Thymus (tissue), 14 donors: ENCODE measurements at places on chromosomes 6 and 20. TPM values are rescaled to one million over a fixed set of nuclear protein-coding genes. Genes with fewer than 3 reads are reported as not detected.

Gene BANF2
- polyA plus RNA-seq = 0.25 TPM

Gene VSX1
- 0.21 TPM for polyA plus RNA-seq

GRCh38 chr6:156821707-156822106 is 44.5 kb downstream of the ARID1B start:
- H3K36me3 ChIP-seq = peaks cover 3% of the 10 kb centered on the region
- no peak for DNase-seq
- no peaks in the 10 kb centered on the region for H3K4me1 ChIP-seq
- H3K4me3 ChIP-seq = no peak overlapping the region
- H3K27ac ChIP-seq = no peak overlapping the region

Gene MUC21
- 0.27 TPM for polyA plus RNA-seq

GRCh38 chr6:17331238-17331637 is 50.1 kb downstream of the RBM24 start:
- H3K27ac ChIP-seq = no peak overlapping the region
- no peaks in the 10 kb centered on the region for H3K36me3 ChIP-seq
- H3K27me3 ChIP-seq = no peaks in the 10 kb centered on the region
- no peak for DNase-seq
- H3K4me1 ChIP-seq = no peaks in the 10 kb centered on the region

DNA sequence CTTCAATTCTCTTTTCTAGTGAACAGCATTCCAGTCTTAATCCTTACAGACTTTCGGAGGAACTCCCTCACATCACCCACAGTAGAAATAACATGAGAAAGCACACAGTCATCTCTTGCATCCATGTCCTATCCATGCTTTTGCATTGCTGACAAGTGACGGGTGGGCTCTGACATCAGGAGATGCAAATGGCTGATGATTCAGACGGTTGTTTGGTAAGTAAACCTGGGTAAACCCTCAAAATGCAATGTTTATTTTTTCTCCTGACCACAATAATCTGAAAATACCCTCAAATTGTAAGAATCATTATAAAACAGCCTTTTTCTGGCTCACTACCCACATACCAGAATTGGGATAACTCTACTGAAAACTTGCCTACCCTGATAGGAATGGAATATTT is 792.0 kb downstream of the MAFB start:
- no peak overlapping the region for H3K27ac ChIP-seq
- H3K4me3 ChIP-seq = no peak overlapping the region
- no peaks in the 10 kb centered on the region for H3K4me1 ChIP-seq
- no peak for DNase-seq
- no peaks in the 10 kb centered on the region for H3K36me3 ChIP-seq
- H3K27me3 ChIP-seq = no peaks in the 10 kb centered on the region

GRCh38 chr6:105810105-105810921 is 275.8 kb upstream of the PRDM1 start:
- H3K4me3 ChIP-seq = no peak overlapping the region
- no peaks in the 10 kb centered on the region for H3K27me3 ChIP-seq
- no peaks in the 10 kb centered on the region for H3K36me3 ChIP-seq

Gene TSBP1
- not detected for polyA plus RNA-seq

DNA sequence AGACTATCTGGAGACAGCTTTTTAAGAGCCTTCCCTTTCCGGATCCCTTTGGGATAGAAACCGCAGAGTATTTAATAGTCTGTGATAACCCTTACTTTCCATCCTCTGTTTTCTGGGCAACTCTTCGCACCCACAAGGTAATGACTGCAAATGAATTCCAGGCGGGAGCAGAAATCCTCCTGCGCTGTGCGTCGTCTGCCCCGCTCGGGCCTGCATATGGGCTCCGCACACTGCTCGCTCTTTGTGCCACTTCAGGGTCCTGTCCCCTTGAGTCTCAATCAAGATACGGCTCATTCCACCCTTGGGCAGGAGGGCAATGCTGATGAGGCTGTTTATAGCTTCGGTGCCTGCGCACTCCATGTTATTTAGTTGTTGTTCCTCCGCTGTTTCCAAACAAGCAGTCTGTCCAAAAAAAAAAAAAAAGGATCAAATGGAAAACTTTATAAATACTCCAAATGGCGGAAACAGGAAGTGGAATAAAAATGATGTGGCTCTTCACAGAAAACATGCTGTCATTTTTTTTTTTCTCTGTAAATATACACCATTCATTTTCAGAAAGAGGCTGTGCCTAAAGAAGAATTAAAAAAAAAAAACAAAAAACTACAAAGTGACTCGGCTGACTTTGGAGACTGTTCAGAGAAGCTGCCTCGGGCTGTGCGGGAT is 169.6 kb upstream of the GMDS start:
- H3K4me1 ChIP-seq = no peaks in the 10 kb centered on the region
- H3K4me3 ChIP-seq = no peak overlapping the region
- H3K36me3 ChIP-seq = no peaks in the 10 kb centered on the region
- no peak overlapping the region for H3K27ac ChIP-seq

Gene BICRAL
- polyA plus RNA-seq = 6.7 TPM

GRCh38 chr6:37860226-37860839 is 40.8 kb downstream of the ZFAND3 start:
- no peak overlapping the region for H3K4me3 ChIP-seq
- H3K36me3 ChIP-seq = no peaks in the 10 kb centered on the region
- no peaks in the 10 kb centered on the region for H3K27me3 ChIP-seq
- peaks cover 5% of the 10 kb centered on the region for H3K4me1 ChIP-seq
- no peak overlapping the region for H3K27ac ChIP-seq
- peak; percentile 55 for DNase-seq

Gene VWA7
- polyA plus RNA-seq = 0.66 TPM

DNA sequence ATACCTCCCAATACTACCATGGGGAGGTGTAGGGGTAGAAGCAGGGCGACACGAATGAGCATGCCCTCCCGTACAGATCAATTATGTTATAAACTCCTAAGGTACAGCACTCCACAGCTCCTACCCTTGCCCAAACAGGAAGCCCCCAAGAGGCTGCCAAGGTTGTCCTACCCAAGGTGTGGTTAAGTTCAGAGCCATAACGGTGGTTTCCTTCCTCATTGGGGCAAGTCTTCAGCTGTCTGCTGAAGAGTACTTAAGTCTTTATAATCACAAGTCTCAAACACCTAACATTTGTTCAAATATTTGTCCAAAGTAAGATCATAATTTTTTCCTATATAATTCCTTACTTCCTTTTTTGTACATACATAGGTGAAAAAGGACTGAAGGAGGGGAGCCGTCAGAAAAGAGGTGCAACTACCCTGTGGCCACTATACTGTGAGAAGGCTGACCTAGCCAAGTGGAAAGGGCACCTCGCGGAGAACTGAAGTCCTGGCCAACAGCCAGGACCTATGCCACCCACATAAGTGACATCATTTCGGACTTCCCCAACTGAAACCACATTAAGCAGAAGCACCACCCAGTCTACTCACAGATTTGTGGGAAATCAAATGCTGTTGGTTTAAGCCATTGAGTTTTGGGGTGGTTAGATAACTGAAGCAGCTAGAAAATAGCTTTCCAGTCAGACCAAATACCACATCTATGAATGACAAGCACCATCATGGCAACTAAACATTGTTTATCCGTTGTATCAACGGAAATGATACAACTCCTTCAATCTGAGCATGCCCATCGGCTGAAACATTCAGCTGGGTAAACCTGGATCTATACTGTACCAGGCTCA is 2.9 kb upstream of the RAB22A start:
- H3K4me3 ChIP-seq = peak overlapping the region; percentile 14
- no peaks in the 10 kb centered on the region for H3K36me3 ChIP-seq
- peak; percentile 9 for DNase-seq
- H3K4me1 ChIP-seq = peaks cover 14% of the 10 kb centered on the region
- H3K27ac ChIP-seq = peak overlapping the region; percentile 79
- H3K27me3 ChIP-seq = no peaks in the 10 kb centered on the region

- peak; percentile 37 for DNase-seq
- H3K27me3 ChIP-seq = peaks cover 1% of the 10 kb centered on the region
- no peak overlapping the region for H3K4me3 ChIP-seq
- H3K36me3 ChIP-seq = no peaks in the 10 kb centered on the region
- H3K27ac ChIP-seq = no peak overlapping the region
Observed at GRCh38 chr20:49541733-49542513, 26.0 kb downstream of the PTGIS start.

DNA sequence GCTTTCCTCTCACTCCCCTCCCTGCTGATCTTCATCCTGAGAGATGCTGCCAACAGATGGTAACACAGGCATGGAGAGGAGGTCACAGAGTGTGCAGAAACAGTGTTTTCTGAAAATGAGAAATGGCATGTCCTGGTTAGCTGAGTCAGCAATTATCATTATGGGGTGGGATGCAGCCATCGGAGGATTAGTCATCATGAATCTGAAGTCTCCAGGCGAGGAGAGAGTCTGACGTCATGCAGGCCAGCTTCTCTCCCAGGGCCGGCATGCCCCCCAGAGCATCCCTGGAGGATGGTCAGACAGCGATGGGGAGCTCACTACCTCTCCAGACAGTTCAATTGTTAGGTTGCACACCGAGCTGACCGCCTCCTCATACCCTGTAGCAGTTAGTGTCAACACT is 4.7 kb upstream of the GTSF1L start:
- H3K4me3 ChIP-seq = no peak overlapping the region
- H3K27ac ChIP-seq = no peak overlapping the region
- no peak for DNase-seq
- H3K36me3 ChIP-seq = no peaks in the 10 kb centered on the region
- H3K27me3 ChIP-seq = no peaks in the 10 kb centered on the region

GRCh38 chr6:9404351-9405146 is 969.2 kb upstream of the SLC35B3 start:
- no peak for DNase-seq
- H3K4me1 ChIP-seq = no peaks in the 10 kb centered on the region
- H3K27ac ChIP-seq = no peak overlapping the region
- H3K27me3 ChIP-seq = no peaks in the 10 kb centered on the region
- H3K4me3 ChIP-seq = no peak overlapping the region

DNA sequence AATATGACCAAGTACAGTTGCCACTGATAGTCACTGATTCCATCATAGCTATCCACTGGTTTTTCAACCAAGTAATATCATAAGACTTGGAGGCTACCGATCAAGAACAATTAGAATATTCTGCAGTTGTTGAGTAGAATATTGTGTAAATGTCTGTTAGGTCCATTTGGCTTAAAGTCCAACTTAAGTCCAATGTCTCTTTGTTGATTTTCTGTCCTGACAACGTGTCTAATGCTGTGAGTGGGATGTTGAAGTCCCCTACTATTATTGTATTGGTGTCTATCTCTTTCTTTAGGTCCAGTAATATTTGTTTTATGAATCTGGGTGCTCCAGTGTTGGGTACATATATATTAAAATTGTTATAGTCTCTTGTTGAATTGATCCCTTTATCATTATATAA is 13.9 kb downstream of the ARFGEF3 start:
- no peak overlapping the region for H3K4me3 ChIP-seq
- H3K36me3 ChIP-seq = no peaks in the 10 kb centered on the region
- no peak overlapping the region for H3K27ac ChIP-seq

- no peaks in the 10 kb centered on the region for H3K27me3 ChIP-seq
- H3K4me1 ChIP-seq = no peaks in the 10 kb centered on the region
- DNase-seq = no peak
- no peak overlapping the region for H3K27ac ChIP-seq
Observed at GRCh38 chr6:113449051-113449450, 408.1 kb upstream of the MARCKS start.

GRCh38 chr6:7175462-7175861 is 67.7 kb downstream of the RREB1 start:
- DNase-seq = no peak
- H3K36me3 ChIP-seq = peaks cover 29% of the 10 kb centered on the region
- H3K4me3 ChIP-seq = no peak overlapping the region
- no peaks in the 10 kb centered on the region for H3K27me3 ChIP-seq
- H3K27ac ChIP-seq = no peak overlapping the region
- H3K4me1 ChIP-seq = peaks cover 8% of the 10 kb centered on the region

GRCh38 chr20:35515949-35516645 is 13.4 kb downstream of the C20orf173 start:
- H3K36me3 ChIP-seq = peaks cover 29% of the 10 kb centered on the region
- H3K4me1 ChIP-seq = no peaks in the 10 kb centered on the region
- no peak for DNase-seq
- no peak overlapping the region for H3K4me3 ChIP-seq
- H3K27me3 ChIP-seq = no peaks in the 10 kb centered on the region

Gene CPXM1
- 14.1 TPM for polyA plus RNA-seq

- no peak for DNase-seq
- H3K27ac ChIP-seq = no peak overlapping the region
- H3K4me1 ChIP-seq = peaks cover 3% of the 10 kb centered on the region
- no peaks in the 10 kb centered on the region for H3K27me3 ChIP-seq
- H3K36me3 ChIP-seq = no peaks in the 10 kb centered on the region
- no peak overlapping the region for H3K4me3 ChIP-seq
Observed at GRCh38 chr6:33837971-33838665, 34.3 kb upstream of the MLN start.

DNA sequence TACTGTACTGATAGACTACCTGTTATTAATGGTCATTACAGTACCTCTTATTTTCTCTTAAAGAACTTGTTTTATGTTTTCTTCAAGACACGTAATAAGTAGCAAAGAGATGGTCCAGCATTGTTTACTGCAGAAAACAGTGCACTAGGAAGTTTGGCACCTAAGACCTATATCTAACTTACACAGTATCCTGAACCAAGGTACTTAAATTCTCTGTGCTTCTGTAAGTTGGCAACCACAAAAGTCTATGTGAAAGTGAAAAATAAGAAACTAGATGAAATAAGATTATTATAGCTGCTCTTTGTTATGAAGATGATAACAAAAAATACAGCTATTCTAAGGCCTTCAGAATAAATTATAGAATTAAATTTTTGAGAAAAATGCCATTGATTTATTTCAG is 411.7 kb upstream of the SOX4 start:
- no peaks in the 10 kb centered on the region for H3K27me3 ChIP-seq
- H3K27ac ChIP-seq = no peak overlapping the region
- no peaks in the 10 kb centered on the region for H3K36me3 ChIP-seq

DNA sequence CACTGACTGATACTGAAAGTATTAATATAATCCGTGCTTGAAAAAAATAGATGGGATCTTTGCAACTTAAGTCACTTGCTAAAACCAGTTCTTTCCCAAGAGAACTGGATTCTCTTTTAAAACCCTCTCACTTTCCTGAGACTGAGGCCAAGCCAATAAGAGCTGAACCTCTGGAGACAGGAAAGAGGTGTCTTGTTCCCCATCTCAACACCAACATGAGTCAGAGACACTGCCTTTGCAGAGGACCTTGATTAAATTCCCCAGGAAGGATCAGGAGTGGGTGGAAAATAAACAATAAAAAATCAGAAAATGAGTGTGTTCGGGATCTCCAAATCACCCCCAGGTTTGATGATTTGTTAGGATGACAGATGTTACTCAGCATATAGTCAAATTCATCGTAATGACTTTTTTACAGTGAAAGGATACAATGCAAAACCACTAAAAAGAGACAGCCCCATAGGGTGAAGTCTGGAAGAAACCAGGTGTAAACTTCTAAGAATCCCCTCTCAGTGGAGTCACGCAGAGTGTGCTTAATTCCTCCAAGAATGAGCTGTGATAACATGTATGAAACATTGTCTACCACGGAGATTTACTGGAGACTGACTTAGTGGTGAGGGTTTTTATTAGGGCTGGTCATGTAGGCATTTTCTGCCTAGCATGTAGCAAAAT is 122.8 kb upstream of the BEND3 start:
- no peaks in the 10 kb centered on the region for H3K36me3 ChIP-seq
- no peak for DNase-seq
- no peak overlapping the region for H3K27ac ChIP-seq
- no peak overlapping the region for H3K4me3 ChIP-seq
